ENCODE measurements at places on chromosomes 3 and 15. TPM values are rescaled to one million over a fixed set of nuclear protein-coding genes. Genes with fewer than 3 reads are reported as not detected.

- DNase-seq = no peak
These were observed at the start of gene MELTF for GRCh38 chr3:197029511-197030167. Gene MELTF, minus strand, starts transcription at chr3:197029817. Its CDS starts 115 bp downstream, at chr3:197029702.

GRCh38 chr3:148226246-148226645 is 471.5 kb upstream of the AGTR1 start:
- DNase-seq = no peak

Gene RTP4
- total RNA-seq = not detected

Gene VGLL3
- total RNA-seq = 1.7 TPM

Gene SHQ1
- 24.8 TPM for total RNA-seq

GRCh38 chr3:22392859-22393258 is 641.8 kb upstream of the ZNF385D start:
- no peak for DNase-seq

DNA sequence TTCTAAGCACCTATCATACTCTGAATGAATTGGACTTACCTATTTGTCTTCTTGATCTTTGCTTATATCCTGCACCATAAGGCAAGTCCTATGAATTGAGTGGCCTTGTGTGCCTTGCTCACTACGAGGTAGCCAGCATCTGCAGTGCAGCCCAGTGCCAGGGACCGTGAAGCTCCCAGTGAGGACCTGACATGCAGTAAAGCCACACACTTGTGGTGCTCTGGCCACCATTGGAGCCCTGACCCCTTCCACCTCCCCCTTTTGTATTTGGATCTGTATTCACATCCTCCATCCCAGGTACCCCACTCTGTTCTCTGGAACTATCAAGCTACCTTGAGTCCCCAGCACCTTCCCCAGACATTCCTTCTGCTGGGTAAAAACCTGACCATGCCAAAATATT is 52.1 kb downstream of the BSN start:
- DNase-seq = no peak

Gene UTS2B
- total RNA-seq = 1.6 TPM

GRCh38 chr3:124966521-124967445 is 32.2 kb upstream of the MUC13 start:
- DNase-seq = no peak

DNA sequence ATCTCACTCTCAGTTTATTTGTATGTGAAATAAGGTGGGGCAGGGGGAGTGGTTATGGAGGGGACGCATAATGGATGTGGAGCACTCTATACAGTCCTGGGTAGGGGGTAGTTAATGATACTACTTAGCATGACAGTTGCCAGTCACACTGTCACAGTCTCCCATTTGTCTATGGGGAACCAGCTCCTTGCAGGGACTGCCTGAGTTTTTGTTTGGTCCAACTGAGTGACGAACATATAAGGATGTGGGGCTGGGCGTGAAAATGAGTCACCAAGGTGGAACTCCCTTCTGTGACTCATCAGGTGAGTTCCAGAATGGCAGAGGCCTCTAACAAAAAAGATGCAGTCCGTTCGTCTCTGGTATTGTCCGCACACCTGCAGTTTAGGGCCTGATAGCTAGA is 235.3 kb upstream of the ST8SIA2 start:
- DNase-seq = no peak

- no peak for DNase-seq
These were observed 64.5 kb upstream of the MITF start for GRCh38 chr3:69674752-69675151.

DNA sequence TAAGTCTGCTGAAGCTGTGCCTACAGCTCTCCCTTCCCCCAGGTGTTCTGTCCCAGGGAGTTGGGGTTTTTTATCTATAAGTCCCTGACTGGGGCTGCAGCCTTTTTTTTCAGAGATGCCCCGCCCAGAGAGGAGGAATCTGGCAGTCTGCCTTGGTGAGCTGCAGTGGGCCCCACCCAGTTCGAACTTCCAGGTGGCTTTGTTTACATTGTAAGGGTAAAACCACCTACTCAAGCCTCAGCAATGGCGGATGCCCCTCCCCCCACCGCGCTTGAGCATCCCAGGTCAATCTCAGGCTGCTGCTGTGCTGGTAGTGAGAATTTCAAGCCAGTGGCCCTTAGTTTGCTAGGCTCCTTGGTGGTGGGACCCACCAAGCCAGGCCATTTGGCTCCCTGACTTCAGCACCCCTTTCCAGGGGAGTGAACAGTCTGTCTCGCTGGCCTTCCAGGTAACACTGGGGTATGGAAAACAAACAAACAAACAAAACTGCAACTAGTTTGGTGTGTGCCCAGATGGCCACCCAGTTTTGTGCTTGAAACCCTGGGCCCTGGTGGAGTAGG is 189.4 kb downstream of the MFSD1 start:
- no peak for DNase-seq

Gene CLPX
- 71.0 TPM for total RNA-seq

Gene SLC15A2
- total RNA-seq = 10.0 TPM

GRCh38 chr3:36303286-36303685 is 77.0 kb upstream of the STAC start:
- no peak for DNase-seq

Gene MTHFS
- 5.5 TPM for total RNA-seq

Gene FBXO40
- 0.31 TPM for total RNA-seq

DNA sequence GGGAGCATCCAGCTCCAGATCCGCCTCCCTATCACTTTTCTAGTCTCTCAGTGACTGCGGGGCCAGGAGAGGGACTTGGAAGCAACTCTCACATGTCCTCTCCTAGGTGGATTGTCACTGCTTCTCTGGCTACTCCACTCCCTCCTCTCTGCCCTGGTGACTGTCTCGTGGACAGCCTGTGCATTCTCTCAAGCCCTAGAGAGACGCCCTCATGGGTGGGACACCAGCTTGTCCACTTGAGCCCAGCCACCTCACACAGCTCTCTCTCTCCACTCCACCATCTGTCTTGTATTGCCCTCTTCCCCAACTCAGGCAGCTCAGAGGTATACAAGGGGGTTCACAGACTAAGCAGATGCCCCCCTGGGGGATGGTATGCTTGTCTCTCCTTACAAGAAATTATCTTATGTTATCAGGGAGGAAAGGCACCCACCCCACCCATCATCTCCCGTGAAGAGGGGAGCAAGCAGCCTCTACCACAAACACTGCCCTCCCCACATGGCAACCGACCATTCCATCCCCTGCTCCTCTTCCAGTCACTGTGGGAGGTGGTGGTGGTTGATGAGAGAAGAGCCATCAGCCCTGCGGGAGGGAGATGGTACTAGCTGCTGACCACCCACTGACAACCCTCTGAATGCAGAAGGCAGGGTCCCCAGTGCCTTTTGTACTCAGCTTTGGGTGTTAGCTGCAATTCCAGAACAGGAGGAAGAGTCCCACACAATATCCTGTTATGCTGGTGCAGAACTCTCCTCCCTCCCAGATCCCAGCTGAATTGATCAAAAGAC is 15.5 kb upstream of the LOXL1 start:
- DNase-seq = no peak

- peak; percentile 35 for DNase-seq
These were observed 39.6 kb downstream of the TRIM69 start for GRCh38 chr15:44775953-44776352.

DNA sequence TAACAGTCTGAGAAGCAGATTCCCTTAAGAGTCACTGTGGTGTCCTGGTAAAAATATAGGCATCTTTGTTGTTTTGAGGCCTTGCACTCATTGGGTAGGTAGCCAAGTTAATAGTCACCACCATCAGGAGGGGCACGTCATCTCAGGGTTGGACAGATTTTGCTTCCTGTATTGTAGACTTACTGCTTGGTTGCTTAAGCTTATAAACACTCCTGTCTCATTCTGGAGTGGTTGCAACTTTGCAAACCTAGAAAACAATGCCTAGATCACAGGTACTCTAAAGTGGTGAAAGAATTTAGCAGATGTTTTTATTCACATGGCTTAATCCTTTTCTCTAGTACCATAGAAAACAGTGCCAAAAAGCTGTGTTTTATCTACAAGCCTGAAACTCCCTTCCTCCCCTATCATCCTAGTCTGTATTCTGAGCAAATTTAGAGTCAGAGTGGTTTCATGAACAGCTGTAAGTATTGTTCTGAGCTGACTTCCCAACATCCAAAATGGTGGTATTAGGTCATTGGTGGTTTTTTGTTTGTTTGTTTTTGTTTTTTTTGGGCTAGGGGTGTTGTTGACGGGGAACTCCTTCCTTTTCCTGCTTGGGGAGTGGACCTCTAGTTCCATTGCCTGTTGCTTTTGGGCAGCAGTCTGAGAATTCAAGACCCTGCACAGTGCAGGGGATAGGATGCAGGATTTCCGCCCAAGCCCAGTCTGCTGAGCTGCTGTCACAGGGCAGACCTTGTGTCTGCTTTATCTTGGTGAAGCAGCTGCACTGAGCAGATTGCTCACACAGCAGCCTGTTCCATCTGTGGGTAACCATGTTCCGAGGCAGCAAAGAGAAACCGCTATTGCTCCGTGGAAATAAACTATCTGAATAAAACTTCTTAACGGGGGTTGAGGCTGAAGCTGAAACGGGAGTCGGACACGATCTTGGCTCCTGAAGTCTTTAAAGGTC is 202.0 kb downstream of the AKAP13 start:
- DNase-seq = no peak

DNA sequence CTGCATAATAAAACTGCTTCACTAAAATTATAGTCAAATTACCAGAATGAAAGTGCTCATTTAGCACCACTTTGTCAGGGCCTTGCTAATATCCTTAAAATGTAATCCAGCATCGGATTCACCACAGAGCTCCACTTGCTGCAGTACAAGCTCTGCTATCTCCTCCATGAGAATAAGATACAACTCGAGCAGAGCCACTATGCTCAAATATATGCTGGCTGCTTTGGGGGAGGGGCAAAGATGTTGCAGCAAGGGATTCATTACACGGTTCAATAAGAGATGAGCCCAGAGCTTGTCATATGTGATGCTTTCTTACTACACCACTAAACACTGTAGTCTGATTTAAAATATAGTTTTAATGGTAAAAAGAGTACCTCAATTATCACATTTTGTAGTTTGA is 72.2 kb downstream of the DLG1 start:
- no peak for DNase-seq

- no peak for DNase-seq
These were observed 21.9 kb downstream of the CACNA1D start for GRCh38 chr3:53516339-53516738.

DNA sequence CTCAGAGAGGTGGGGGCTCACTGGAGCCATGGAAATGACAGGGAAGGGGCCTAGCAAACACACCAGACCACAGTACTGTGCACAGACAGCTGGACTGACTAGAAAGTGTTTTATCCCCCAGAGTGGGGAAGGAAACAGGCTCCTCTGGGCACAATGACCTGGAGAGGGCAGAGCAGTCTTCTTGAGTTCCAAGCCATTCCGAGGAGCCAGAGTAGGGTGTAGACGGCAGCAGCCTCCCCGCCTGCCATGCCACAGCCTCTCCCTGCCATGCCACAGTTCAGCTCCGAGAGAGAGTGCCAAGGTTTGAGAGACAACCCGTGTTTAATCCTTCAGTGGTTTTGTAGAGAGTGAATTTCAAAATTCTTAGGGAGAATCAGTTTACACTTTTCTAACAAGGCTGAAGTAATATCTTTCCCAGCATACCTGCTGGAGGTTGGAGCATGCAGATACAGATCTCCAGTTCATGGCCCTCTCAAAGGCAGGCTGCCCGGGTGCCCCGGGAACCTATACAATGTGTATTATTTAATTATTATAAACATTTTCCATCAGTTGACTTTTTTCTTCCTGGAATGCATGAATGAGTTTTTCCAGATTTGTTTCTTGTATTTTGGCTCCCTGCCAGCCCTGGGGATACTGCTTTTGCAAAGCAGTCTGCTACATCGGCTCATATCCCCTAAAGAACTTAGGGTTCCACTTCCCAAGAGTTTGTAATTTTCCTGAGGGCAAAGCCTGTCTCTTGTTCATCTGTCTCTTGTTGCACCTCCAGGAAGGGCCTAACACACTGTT is 3.2 kb downstream of the PODXL2 start:
- DNase-seq = no peak

Data from occipital lobe (tissue), 3 donors.